CD4-positive, alpha-beta T cell treated with Interleukin-2 at 100 ng/mL for 4 hours (primary cell): ENCODE measurements at places on chromosomes 2 and 18.

DNA sequence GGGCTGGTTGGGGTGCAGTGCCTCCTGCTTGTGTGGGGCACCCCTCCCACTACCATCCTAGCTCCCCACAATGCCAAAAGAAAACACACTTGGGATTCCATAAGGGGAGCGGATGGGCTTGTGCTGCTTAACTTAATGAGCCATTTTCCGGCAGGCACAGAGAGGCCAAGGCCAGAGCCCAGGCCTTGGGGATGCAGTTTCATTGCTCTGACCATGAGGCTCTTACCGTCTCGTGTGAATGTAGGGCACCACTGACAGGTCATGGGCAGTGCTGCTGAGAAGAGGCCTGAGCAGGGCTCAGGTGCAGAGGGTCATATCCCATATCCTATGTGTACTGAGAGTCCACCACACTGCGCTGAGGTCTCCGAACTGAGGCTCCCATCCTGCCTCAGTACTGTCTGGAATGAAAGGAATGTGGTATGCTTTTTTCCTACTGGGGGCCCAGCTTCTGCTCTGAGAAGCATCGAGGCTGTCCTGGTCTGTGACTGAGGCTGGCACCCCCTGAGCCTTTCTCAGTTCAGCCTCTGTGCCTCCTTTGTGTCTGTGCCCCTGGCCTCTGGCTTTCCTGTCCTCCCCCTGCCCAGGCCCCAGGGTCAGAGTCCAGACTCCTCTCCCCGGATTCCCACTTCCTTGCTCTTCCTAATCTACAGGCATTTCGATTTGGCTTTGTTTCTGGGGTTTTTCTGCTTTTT, 45.2 kb upstream of the MAPRE3 start:
- DNase-seq, result no peak

- no peak for DNase-seq
Measured at GRCh38 chr18:44686156-44686555, 5.5 kb downstream of the SETBP1 start.

DNA sequence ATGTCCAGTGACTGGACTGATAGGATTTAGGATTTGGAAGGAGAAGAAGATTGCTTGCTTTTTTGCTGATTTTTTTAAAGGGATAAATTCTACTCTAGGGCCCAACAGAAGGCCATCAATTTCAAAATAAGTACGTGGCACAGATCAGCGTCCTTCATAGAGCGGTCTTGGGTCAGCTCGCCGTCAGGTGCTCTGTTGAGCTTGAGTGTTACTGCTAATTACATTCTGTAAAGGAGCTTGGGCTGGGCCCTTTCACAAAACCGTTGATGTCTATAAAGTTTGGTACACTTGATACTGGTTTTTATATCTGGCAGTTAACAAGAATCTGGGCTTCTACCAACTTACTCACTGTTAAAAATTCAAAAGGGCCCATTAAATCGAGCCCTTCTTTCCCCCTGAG, 45.4 kb downstream of the ARMC9 start:
- DNase-seq, result no peak

DNA sequence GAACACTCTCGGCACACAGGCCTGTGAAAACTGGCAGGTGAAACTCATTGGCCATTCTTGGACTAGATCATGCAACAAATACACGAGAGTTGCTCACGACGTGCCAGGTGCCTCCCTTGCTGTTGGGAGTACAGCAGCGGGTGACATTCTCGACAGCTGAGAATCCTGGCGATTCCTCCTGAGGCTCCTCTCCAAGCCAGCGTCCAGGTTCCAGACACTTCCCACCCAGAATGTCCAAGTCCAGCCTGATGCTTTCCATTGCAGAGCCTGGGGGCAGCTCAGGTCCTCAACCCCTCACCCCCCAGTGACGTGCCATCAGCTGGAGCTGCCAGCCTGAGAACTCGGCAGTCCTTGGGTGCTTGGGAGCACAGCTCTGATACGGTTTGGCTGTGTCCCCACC, 124.2 kb downstream of the PXDN start:
- DNase-seq, result no peak

GRCh38 chr2:184599054-184599871, 934 bp downstream of the ZNF804A start:
- DNase-seq, result no peak

- DNase-seq, result no peak
Measured at GRCh38 chr2:192215096-192215877, 20.6 kb upstream of the TMEFF2 start.

DNA sequence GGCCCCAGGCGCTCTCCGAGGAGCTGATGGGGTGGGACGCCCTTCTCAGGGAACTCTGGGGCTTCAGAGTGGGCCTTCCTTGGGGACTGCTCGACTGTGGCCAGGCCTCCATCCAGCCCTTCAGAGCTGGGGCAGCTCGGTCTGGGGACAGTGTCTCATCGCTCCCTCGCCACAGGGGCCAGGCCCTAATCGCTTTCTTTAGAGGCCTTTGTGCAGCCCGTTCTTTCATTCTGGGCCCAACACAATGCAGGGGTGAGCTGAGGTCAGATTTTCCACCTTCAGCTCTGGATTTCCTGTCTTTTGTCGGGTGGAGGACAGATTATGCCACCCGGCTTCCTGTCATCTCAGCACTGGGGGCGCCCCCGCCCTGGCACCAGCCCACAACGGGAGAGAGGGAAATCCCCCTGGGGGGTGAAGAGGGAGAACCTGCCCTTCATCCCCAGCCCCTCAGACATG, 25.2 kb downstream of the MYCN start:
- no peak for DNase-seq

DNA sequence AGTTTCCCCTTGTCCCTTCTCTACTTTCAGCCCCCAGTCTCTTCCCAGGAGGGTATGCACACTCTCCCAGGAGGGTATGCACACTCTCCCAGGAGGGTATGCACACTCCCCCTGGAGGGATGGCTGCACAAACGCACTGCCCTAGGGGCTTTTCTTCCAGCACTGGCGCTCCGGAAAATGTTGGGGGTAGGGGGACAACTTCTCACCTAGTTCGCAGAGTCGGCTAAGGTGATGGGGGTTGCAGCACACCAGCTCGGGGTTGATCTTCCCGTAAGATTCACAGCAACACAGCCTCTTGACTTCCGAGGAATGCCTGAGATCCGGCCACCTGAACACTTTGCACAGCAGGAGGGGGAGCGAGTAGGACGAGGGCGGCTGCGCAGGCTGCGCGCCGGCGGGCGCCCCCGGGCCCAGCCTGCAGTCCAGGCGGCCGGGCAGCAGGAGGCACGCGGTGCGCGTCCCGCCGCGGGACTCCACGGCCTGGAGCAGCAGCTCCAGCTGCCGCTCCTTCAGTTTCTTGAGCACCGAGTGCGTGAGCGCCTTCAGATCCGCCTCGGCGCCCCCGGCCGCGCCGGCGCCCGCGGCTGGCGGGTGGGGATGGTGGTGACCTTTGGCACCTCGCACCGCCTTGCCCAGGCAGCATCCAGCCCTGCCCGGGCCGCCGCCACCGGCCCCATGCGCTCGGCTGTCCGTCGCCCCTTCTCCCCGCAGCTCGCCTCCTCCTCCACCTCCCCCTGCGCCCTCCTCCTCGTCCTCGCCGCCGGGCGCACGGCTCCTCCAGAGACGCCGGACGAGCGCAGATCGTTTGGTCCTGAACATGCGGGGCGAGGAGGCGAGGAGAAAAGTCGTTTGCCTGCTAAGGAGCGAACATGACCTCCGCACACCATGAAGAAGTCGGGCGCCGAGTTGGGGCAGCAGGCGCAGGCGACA, 894 bp downstream of the SMAD7 start:
- DNase-seq, result peak; percentile 23

GRCh38 chr2:177028296-177028695, 184.3 kb upstream of the HNRNPA3 start:
- no peak for DNase-seq

DNA sequence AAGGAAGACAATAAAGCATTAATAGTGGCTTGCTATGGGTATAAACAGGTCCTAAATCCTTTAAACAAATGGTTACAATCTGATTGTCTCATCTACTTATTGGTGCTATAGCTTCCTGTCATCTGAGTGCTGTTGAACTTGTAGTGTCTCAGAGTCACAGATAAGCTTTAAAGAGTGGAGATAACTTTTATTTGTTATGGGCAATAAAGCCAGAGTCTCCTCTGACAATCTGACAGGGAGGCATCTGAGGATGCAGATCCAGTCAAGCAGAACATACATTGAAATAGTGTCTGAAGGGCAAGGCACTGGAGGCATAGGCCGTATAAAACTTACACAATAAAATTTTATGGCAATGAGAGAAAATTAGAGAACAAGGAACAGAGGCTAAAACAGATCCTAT, 1132.4 kb upstream of the CDH2 start:
- DNase-seq, result no peak

GRCh38 chr2:217250013-217250524, 390.2 kb upstream of the TNP1 start:
- no peak for DNase-seq

GRCh38 chr2:215272918-215273317, 38.9 kb upstream of the ATIC start:
- DNase-seq, result no peak

DNA sequence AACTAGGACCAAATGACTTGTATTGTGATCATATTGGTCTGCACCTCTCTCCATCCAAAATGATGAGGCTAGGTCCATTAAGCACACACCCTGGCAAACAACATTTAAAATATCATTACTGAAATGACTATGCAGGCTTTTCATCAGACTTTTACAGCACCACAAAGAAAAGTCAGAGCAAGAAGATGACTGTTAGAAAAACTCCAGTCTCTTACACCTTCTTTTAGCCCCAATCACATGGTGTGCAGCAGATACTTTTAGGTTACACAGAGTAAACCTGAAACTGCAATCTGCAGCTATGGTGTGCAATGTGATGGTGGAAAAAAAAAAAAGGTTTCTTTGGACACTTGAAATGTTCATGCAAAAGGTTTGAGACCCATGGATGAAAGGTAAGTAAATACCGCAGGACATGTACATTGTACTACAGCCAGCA, 5.4 kb upstream of the POLI start:
- DNase-seq, result no peak

DNA sequence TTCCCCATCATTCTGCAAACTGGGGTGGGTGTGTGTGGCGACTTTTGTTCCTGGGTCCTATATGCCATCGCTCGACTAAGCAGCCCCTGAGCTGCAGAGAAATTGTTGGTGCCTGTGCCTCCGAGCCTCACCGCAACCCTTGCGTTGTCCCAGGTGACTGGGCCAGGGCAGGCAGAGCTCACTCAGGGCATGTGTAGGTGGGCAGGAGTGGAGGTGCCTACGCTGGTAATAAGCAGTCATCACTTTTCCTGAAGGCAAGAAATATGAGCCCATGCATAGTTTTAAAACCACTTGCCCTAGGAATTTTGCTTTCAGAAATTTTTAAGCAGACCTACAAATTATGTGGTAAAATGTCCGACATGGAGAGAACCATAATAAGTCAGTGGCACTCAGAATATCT, 197.8 kb downstream of the SMAD7 start:
- no peak for DNase-seq

DNA sequence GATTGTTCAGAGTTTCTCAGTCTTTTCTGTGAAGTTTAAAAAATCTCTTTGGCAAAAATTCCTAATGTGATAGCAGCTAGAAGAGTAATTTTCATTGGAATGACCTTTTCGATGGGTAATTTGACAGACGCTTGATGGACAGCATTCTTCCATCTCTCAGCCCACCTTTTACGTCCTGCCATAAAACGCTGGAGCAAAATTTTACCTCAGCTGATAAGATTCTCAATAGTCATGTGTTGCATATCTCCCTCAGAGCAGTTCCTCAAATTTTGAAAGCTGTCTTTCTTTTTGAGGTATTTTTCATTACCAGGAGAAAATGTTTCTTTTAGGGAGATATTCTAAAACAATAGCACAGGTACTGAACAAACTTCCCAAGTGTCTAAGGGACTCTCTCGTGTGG, 441.4 kb downstream of the PARD3B start:
- DNase-seq, result no peak

GRCh38 chr2:235611349-235611748, 117.5 kb downstream of the AGAP1 start:
- no peak for DNase-seq

DNA sequence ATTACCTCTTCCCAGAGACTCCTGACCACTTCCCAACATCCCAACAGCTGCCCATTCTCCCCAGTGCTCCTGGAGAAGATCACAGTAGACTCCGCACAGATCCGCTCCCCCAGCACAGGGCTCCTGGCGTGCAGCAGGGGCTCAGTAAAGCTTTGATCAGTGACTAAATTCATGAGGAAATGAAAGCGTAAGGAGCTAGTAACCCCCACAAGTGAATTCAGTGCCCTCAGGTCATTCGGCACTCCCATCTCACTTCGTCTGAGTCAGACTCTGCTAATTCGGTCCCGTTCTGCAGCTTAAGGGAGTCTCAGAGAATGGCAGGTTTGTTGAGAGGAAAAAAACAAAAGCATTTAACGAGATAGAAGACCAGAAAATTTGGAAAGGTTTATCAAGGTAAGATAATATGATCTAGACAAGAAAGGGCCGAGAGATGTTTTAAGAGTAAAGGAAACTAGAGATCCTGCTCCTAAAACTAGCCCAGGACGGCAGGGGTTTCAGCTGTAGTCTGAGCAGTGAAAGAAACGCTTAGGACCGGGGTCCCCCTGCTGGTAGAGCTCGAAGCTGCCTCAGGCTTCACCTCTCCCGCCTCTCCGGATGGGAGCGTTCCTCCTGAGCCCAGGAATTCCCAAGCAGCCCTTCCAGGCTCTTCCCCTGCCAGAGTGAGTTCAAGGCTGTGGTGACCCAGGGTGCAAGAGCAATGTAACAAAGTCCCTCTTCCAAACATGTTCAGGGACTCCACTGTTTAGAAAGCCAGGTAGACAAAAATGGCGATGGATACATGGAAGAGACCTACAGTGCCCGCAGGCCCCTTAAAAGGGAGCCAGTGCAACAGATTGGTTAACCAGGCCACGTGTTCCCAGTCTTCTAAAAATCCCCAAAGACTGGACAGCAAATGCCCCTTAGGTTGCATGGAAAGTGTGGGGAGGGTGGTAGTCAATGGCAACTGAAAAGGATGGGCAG, 127.3 kb downstream of the DNER start:
- DNase-seq, result no peak

DNA sequence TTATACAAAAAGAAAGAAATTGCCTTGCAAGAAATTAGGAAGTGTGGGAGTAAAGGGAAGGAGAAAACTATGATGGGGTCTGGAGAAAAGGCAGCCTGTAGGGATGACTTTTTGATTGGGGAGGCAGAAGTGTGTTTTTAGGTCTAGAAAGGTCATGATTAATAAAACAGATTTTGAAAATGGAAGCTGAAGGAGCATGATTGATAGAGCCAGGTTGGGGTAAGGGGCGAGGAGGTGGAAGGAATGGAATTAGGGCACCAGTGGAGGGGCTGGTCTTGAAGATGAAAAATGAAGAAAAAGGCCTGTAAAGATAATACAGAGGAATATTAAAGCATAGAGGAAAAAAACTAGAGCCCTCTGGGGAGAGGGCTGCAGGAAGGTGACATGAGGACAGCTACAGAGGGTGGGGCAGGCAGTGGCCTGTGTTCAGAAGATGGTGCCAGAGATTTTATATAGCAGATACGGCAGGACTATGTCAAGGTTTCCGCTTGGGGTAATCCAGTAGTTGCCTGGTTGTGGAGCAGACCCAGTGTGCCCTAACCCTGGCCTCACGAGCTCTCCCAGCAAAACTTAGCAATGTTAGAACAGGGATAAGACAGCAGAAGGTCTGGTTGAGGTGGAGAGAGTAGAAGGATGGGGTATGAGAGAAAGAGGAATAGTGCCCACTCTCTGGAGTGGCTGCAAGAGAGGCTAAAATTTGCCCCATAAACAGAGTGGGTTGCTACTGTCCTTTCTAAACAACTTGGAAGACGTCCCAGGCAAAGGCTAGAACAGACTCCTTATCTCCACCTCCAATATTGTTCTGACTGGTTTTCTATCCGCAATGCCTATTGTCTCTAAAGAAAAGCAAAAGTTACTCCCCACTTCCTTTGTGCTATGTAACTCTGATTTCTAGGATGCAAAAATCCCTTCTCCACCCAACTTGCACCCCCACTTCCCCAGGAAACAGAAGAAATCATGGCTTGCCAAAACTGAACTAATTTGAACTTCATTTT, 287.3 kb downstream of the AGPS start:
- DNase-seq, result no peak

GRCh38 chr2:37707393-37707792, 36.0 kb upstream of the CDC42EP3 start:
- DNase-seq, result no peak
